LHCN-M2 (cell line): ENCODE measurements at places on chromosomes 16 and 17. TPM values are rescaled to one million over a fixed set of nuclear protein-coding genes. Genes with fewer than 3 reads are reported as not detected.

GOSR2 gene
- 28.7 and 39.2 TPM in 2 replicates for total RNA-seq

DBNDD1 gene
- total RNA-seq = 8.5 and 10.8 TPM in 2 replicates

DNA sequence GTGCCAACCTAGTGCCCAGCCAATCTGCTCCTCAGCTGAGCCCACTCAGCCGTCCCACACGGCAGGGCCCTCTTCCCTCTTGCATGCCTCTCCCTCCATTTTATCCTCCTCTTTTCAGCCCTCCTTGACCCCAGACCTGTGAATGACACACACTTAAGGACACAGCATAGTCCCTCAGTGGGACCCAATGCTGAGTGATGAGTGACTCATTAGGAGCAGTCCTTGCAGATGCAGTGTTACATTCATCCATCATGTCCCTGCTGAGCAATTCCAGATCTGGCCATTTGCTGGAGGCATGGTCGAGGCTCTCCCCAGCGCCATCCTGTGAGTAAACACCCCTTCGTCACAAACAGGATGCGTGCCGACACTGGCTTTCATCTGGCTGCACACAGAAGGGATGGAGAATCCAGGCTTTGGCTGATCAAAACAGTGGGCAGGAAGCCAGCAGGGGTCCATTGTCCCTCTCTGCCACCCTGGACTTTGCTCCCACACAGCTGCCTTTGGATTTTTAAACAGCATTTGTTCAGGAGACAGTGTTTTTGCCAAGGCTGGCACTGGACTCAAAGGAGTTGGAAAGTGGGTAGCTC lies 122.6 kb downstream of the AXIN2 start:
- DNase-seq = peak; percentile 48

DNA sequence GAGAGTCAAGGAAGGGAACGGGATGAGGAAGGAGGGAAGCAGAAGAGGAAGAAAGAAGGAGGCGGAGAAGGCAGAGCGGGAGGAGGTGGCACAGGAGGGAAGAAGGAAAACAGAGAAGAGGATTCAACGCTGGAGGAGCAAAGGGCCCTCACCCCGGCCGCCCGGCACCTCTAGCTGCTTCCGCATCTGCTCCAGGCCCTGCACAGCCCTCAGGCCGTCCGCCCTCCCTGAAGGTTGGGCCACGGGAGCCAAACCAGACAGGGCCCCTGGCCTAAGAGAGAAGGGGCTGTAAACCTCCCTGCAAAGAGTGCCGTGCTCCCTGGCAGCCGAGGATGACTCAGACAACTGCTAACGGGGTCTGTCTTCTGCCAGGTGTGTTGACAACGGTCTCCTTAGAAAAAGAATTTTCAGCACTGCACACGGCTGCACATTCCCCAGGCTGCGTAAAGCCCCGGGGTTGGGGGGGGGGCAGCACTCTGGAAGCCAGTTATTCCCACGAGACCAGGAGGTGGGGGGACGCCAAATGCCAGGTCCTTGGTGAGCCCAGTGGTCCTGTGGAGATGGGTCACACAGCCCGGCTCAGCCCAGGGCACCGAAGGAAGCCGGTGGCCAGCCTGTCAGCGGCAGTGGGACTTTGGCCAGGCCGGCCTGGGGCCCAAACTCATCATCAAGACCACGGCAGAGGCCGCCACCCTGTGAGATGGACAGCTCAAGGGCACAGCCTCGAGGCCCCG lies 29.1 kb downstream of the MRM3 start:
- no peak for DNase-seq
